Activated CD4-positive, alpha-beta memory T cell treated with anti-CD3 and anti-CD28 coated beads, Interleukin-2, amount 10 ng/mL, durations not matched to agents 7 days and 5 days (primary cell): ENCODE measurements at places on chromosomes 4 and X.

DNA sequence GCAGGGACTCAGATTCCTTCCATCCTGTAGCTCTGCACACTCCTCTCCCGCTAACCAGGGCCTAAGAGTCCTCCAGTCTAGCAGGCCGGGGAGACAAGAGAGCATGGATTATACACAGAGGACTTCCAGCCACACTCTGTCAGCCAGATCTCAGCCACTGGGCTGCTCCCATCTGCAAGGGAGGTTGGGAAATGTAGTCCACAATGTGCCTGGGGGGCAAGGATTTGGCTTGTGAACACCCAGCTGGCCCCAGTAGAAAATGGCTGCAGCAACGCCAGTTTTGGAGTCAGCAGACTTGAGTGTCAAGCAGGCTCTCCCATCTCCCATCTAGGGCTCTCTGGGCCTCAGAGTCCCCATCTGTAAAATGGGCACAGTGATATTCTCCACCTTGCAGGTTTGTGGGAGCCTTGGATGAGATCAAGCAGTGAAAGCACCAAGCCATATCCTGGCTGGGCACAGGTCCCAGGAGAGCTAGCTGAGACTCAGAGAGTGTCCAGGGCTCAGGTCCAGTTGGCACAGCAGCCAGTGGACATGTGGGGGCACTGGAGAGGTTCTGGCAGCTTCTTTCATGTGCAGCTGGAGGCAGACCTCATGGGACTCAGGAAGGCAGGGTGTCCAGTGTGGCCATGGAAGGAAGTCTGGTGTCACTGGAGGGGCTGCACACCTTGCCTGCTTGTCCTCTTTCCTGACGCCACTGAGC is 14.6 kb downstream of the PSAPL1 start:
- DNase-seq = no peak

DNA sequence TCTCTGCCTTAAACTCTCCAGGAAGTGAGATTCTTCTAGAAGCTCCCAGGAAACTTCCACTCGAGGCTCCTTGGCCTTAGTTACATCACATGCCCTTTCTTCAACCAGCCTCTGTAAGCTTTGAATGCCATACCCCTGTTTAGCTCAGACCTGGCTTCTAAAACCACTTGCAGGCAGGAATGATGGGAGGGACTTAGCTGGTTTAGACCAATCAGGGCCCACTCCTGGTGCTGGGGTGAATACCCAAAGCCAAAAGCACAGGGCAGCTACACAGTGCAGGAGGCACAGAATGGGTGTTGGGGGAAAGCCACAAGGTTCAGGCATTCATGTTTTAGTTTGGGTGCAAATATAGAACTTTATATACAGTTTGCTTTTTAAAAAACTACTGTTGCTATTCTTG is 296.2 kb downstream of the FRMPD4 start:
- no peak for DNase-seq

DNA sequence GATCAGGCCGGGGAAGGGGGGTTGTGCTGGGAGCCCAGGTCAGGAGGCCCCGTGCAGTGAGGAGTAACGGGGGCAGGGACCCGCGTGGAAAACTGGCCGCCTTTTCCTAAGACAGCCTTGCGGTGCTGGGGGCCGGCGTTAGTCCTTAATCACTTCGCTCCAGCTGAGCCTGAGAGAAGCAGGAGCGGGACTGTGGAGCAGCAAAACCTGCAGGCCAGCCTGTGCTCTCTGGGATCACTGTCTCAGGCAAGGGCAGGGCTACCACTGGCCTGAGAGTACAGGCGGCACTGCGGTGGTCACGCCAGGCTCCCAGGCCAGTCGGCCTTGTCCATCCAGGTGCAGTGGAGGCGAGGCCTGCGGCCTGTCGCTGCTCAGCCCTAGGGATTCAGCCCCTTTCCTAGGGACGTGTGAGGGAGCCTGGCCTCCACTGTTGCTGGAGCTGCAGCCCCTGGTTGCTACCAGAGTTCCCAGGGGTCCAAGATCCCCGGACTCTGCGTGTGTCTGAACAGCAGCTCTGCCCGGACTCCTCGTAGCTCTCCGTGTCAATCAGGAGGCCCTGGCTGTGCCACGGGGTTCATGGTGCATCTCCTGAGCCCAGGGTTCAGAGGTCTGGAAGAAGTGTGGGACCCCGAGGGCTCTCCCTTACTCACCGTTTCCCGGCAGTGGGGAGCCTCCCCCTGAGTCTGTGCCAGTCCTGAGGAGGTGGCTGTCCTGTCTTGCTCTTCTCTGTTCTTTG is 2141.7 kb upstream of the TENM3 start:
- DNase-seq = no peak

DNA sequence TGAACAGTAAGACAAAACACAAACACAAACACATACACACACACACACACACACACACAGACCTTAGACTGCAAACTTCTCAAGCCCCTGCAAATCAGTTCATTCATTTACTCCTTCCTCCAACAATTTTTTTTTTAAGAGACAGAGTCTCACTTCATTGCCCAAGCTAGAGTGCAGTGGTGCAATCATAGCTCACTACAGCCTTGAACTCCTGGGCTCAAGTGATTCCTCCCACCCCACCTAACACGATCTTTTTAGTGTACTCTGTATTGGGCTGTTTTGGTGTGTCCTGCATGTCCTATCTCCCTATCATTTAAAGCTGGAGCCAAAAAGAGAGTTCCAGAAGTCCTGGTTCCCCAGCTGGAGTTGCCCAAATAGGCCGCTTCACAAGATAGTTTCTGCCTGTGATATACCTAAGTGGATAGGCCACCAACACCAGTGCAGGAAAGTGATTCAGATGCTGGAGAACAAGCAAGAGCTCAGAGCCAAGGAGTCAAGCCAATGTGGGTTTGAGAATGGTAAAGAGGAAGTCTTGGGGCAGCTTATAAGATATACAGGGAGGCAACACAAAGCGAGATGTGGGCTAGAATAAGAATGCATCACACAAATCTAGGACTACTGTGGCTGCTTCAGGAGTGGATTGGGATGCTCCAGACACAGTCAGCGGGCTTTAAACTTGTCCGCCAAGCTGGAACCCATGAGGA is 85.4 kb upstream of the RAPGEF2 start:
- no peak for DNase-seq
